ENCODE measurements at places on chromosomes 1 and 21.

DNA sequence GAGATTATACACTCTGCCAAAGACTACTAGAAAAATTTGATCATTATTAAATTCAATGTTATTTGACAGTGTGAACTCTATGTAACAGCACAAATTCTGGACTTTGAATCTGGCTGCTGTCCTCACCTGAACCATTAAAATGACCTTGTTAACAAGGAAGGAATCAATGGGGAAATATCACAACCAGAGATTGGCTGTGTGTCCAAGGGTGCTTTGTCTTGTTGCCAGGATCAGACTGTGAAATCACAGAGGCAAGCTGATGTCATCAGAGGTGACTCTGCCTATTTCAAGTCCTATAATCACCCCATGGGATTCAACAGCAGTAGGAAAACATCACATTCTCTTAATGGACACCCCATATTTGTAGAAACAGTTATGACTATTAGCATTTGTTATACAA, 46.8 kb downstream of the ADAMTS5 start:
- no peak for DNase-seq

- DNase-seq: no peak
Measured at GRCh38 chr1:233094691-233095090, 144.3 kb downstream of the NTPCR start.

GRCh38 chr1:22500471-22500870, 48.8 kb downstream of the ZBTB40 start:
- DNase-seq: no peak

- DNase-seq: no peak
Measured at GRCh38 chr1:111576547-111576946, 43.0 kb upstream of the RAP1A start.

- no peak for DNase-seq
Measured at GRCh38 chr1:85449356-85449755, 15.6 kb downstream of the DDAH1 start.

- DNase-seq: no peak
Measured at GRCh38 chr1:153231785-153232184, 14.4 kb downstream of the PRR9 start.

DNA sequence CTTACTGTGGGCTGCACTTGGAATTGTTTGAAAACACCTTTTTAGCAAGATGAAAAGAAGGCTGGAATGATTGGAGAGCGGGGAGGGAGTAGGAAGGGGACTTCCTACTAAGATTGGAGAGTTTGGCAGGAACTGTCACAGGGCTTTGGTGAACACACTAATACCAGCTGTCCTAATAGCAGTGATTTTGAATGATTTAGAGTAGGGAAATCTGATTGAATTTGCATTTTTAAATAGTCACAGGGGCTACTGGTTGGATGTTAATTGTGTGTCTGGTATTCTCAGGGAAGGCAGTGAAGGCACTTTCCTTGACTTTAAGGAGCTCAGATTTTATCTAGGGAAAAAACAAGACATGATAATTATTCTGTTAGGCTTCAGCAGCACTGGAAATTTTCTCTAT, 2.5 kb upstream of the HMGCL start:
- DNase-seq: no peak

Measured in NCI-H187 treated with DMSO at 0.1 percent for 48 hours (cell line).